ENCODE measurements at places on chromosomes 11 and 22.

DNA sequence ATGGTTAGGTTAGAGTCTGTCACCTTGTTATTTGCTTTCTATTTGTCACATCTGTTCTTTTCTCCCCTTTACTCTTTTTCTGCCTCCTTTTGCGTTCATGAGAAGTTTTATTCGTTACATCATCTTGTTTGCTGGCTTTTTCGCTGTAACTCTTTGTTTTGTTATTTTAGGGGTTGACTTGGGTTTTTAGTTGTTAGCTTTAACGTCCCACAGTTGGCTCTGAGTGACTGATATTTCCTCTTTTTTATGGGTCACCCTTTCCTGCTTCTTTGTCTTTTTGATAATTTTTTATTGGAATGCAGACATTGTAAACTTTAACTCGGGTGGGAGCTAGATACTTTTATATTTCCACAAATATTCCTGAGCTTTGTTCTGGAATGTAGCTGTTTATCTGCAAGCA is 13.3 kb upstream of the TNNT3 start:
- DNase-seq: no peak

GRCh38 chr11:61793829-61794204 is 1.1 kb downstream of the FEN1 start:
- no peak for DNase-seq

- DNase-seq: no peak
Observed at GRCh38 chr11:112248201-112248600, 12.5 kb downstream of the PLET1 start.

GRCh38 chr11:18321578-18321968 is 367 bp downstream of the HPS5 start:
- DNase-seq: no peak

DNA sequence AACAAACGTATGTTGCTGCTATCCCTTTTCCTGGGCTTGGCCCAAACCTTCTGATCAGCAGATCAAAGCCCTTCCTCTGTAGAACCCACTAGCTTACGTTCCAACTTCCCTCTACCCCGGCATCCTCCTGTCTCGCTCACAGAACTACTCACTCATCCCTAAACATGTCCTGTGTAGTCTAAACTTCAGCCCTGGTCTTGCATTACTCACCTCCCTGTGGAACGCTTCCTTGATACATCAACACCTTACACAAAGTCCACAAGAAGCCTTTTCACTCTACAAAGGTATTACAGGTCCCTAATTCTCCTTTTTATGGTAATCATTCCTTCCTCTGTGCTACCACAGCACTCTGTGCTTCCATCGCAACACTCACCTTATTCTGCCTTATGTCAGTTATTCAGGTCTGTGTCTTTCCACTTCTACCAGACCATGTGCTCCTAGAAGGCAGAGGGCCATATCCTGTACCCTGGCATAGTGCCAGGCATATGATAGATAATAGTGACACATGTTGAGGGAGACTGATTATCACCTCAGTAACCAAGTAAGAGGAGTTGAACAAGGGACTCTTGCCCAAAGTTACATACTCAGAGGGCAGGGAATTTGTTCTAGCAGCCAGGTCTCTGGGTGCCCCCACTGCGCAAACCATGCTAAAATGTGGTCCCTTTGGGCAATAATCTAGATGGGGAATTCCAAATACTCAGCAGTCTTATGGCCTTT is 41.6 kb downstream of the USP35 start:
- no peak for DNase-seq

DNA sequence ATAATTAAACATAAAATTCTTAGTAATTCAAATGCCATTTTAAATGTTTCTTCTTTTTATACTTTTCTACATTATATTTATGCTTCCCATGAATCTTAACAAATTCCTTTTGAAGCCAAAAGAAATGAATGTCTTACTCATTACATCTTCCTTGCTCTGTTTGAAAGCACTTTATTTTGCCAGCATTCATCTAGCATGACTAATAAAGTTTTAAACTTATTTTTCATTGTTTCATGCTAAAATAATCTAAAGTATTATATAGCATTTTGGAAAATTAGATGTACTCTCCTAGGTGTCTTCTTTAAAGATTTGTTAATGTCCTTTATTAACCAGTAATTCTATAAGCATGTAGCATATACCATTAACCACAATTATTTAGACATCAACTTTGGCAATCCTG is 9.7 kb upstream of the PIWIL4 start:
- no peak for DNase-seq

DNA sequence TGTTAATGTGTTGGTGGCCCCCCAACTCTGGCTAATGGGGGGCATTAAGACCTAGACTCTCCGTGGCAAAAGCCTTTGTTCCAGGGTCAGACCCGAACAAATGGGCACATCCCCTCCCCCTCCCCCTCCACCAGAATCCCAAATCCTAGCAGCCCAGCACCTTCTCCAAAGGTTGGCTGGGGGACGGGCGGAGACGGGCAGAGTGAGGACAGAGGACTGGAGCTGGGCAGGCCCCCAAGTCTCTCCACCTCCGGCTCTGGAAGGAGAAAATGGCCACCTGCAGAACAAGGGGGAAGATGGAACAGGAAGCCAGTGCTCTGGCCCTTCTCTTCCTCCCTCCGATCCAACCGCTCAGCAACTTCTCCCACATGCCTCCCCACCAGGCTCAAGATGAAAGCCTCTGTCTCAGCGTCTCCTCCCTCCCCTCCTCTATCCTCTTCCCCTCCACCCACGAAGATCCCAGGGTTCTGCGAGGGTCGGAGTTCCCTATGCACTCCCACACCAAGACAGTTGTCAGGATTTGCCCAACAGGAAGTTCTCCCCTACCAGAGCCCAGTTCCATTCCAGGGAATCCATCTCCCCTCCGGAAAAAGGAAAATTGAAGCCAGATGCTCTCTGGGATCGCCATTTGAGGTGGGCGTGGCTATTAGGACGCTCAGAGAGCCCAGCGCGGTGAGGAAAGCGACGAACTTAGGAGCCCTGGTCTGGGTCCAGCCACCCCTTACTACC is 20.1 kb downstream of the ADA2 start:
- no peak for DNase-seq

DNA sequence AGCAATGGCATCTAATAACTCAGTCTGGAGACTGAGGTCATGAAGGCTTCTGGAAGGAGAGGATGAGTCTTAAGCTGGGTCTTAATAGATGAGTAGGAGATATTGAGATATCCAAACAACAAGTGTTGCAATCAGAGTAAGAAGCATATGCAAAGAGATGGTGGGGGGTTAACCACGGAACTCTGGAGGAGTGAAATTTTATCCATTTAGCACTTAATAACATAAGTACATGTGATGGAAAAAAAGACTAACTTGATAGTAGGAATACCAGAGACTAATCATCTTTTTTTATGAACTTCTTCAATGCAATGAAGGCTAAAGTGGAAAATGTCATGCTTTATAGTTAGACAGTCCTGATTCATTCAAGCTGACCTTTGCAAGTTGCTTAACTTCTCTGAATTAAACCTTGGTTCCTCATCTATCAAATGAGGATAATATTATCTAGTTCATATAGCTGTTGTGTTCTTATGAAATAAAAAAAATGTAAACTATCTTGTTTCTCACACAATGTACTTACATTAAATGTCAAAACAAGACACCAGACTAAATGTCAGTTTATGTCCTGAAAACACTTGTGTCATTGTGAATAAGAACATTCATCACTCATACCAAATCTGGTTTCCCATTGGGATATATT is 403.1 kb upstream of the CCDC90B start:
- no peak for DNase-seq

DNA sequence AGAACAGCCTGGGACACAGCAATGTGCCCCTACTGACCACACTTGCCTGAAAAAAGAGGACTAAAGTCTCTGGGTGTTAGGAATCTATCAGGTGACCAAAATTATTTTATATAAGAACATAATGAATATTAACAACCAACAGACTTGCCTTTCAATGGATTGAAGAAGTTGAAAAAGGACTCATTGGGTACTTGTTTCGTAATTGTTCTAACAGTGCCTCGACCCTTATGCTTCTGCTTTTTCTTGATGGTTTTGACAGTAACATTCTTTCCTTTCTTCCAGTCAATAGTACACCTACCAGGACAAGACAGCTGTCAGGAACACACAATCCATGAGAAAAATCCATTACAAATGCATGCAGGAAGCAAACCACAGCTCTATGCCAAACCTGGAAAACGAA is 29.0 kb upstream of the PHLDA2 start:
- DNase-seq: no peak

DNA sequence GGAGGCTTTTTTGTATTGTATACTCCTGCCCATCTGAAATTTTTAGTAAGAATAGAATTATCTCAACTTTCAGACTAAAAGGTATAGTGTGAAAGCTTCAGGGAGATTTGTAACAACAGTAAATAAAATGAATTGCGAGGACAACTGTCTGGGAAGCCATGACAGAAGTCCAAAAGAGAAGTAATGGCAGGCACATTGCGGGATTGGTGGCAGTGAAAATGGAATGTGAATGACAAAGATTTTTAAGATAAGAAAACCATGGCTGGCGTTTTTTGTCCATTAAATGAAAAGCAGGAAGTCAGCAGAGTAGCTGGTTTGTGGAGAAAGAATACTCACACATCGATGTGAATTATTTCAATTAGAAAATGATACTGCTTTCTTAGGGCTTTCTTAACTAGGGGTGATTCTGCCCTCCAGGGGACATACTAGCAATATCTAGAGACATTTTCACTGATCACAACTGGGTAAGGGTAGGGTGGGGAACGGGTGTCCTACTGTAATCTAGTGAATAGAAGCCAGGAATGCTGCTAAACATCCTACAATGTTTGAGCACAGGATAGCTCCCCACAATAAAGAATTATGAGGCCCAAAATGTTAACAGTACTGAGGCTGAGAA is 1.6 kb downstream of the NPAT start:
- DNase-seq: no peak

DNA sequence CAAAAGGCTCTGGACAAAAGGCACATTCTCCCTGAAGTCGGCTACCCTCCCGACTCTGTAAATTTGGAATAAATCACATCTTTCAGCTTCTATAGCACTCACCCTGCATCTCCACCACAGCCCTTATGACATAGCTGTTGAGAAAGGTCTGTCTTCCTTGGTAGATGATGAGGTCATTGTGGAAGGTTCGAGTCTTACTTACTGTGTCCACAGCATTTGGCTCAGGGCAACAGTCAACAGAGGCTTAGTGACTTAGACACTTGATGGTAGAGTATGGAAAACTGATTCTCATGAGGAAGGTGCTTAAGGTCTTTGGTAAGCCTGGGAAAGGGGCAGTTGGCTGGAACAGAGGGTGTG is 45.6 kb downstream of the PTPRJ start:
- DNase-seq: no peak

GRCh38 chr22:50704510-50705218 is 32.0 kb downstream of the SHANK3 start:
- DNase-seq: no peak

DNA sequence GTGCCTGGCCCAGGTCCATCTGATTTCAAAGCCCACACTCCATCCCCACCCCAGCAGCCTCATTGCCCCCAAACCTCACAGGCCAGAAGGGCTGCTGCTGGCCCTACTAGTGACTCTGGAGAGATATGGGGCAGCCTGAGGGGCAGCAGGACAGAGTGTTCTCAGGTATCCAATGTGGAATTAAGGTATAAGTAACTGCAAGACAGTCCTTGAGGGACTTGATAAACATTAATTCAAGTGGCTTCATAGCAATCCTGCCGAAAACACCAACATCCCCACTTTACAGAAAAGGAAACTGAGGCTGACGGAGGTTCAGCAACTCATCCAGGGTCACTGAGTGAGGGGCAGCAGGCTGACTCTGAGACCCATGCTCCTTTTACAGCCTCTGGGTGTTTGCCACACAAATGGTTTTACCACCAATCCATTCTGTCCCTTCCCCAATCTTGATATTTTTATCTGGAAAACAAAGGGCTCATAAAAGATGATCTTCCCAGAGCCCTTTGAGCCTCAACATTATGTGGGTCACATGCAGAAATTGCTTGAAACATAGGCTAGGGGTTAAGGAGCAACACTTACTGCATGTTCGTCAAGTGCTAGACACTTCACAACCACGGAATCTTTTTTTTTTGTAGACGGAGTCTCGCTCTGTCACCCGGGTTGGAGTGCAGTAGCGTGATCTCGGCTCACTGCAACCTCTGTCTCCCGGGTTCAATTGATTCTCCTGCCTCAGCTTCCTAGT is 2.3 kb downstream of the NIPSNAP1 start:
- no peak for DNase-seq

- no peak for DNase-seq
Observed at GRCh38 chr11:126265811-126266210, 2.9 kb downstream of the SRPRA start.

GRCh38 chr22:35957589-35957988 is 71.0 kb downstream of the RBFOX2 start:
- no peak for DNase-seq

- DNase-seq: no peak
Observed at GRCh38 chr11:111870522-111870885, 877 bp downstream of the ALG9 start.

DNA sequence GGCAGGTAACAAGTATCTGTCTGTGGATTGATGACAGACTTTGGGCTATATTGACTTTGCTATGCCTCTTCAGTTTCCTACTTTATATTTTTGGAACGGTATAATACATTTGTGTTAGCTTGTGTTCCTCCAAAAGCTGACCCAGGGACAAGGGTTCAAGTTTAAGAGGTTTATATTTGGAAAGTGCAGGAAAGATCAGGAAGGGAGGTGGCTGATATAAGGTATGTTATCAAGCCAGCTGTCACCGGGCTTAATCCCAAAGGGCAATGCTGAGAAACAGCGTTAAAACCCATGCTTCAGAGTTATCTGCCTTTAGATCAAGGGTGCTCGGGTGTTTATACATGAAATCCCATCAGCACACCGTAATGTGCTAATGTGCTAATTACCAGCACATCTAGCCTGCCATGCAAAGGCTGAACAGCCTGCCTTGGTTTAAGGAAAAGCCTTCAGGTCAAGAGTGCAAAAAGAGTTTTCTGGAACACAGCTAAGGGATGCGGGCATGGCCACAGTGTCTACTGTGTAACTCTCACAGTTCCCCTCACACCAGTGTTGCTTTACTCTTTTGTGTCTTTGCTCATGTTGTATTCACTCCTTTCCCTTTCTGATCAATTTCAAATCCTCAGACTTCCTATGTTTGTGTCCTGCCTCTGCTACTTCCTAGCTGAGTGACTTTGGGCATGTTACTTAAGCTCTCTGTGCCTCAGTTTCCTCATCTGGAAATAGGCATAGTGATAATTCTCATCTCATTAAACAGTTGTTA is 77.5 kb downstream of the BDNF start:
- no peak for DNase-seq

All from stimulated activated CD8-positive, alpha-beta memory T cell treated with anti-CD3 and anti-CD28 coated beads, Interleukin-15, amount 100 ng/mL, for 4 hours (primary cell).